Stimulated activated naive CD8-positive, alpha-beta T cell treated with anti-CD3 and anti-CD28 coated beads, Interleukin-15, amount 100 ng/mL, for 72 hours (primary cell): ENCODE measurements at places on chromosomes 3 and 15.

GRCh38 chr15:33083232-33084081 lies 111.1 kb downstream of the FMN1 start:
- DNase-seq = no peak

DNA sequence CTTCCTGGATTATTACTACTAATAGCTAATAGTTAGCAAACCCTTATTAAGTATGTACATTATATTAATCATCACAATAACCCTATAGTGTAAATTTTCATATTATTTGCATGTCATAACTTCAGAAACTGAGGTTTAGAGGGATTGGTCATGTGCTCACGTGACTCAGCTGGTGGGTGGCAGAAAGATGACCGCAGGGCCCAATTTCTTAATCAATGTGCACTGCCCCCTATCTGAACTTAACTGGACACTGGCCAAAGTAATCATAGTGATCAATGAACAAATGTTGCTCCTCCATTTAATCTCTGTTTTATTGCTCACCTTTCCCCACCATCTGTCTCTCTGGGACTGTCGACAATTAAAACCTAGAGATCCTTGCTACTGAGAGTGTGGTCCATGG lies 52.2 kb downstream of the PLD1 start:
- no peak for DNase-seq

GRCh38 chr3:115146032-115146417 lies 1.1 kb downstream of the ZBTB20 start:
- peak; percentile 23 for DNase-seq

- DNase-seq = no peak
Observed at GRCh38 chr15:58761010-58761388, 10.1 kb upstream of the MINDY2 start.

DNA sequence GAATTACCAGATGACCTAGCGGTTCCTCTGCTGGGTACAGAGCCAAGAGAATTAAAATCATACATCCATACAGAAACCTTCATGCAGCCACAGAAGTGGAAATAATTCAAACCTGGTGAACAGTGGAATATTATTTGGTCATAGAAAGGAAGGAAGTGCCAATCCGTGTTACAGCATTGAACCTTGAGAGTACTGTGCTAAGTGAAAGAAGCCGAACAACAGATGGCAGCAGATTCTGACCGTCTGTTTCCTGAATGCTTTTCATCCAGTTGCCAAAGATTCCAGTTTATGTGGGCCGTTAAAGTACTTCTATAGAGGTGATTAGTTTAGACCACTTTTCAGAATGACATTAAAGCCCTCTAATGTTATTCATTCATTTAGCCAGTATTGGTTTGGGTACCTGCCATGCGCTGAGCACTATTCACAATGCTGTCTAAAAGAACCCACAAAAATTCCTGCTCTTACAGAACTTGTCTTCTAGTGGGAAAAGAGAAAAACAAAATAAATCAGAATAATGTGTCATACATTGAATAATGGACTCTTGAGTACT lies 45.8 kb upstream of the SENP5 start:
- no peak for DNase-seq

- no peak for DNase-seq
Observed at GRCh38 chr15:57263520-57263919, 112.8 kb upstream of the CGNL1 start.

DNA sequence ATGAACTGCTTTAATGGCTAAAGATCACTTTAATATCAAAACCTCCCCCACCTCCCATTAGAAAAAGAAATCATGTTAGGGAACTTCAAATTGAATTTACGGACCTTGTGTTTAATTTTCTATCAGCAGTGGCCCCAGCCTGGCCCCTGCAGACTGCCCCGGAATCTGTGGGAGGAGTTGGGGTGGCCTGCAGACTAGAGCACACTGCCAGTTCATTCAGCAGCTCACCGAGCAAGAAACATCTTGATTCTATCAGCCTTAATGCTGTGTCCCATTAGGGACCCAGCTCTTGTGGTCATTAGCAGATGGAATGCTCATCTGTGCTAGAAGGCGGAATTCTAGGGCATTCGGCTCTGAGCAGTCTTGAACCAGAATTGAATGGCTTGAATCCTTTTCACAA lies 54.2 kb downstream of the FLNB start:
- DNase-seq = no peak

DNA sequence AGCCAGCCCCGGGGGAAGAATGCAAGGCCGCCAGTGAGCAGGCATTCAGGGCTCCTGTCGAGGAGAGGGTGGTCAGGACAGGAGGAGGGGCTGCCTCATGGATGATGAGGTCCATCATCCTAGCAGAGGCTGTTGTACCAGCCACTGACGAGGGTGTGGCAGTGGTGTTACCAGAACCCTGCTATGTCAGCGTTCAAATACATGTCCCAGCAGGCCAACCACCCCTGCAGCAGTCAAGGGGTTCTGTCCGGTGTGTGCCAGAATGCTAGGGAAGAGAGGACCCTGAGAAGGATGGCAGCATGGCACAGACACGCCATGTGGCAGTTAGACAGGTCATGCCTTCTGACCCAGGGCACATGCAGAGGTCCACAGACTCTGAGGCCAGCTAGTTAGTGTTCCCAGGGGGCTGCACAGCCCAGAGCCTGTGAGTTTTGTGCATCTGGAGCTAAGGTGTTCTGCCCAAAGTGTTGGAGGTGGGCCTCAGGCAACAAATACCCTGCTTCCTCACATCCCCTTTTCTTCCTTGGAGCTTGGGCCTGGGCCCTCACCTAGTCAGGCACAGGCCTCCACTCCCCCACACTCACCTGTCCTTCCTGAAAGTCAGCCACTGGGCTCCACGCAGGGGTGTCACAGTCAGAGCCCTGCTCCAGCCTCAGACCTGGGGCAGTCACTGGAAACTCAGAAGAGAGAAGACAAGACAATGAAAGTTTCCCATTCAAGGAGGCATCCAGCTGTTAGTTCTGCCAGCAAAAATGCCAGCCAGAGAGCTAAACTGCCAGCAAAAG lies 7.8 kb downstream of the PAK6 start:
- DNase-seq = no peak

DNA sequence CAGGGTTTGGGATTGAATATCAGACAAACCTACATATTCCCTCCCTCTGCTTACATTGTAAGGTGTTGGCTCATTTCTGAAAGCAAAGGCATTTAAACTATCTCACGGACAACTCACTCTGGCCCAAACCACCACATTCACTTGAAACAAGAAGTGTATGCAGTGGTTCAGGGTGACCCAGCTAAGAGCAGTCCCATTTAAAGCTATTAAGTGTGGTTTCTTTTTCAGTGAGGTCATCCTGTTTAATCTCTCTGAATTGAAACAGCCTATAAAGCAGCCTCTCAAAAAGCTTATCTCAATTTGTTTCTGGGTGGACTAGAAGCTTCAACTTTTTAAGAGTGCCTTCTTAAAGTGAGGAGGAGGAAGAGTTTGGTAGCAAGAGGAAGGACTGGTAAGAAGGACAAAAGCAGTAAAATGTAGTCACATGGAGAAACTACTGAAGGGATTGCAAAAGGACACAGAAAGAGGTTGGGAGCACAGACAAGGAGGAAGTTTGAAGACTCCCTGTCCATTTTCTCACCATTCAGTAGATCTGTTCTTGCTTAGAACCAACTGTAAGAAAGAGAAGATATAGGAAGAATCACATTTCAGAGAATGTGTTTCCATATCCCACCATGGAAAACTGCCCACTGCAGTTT lies 151.6 kb downstream of the TMCO5A start:
- no peak for DNase-seq

DNA sequence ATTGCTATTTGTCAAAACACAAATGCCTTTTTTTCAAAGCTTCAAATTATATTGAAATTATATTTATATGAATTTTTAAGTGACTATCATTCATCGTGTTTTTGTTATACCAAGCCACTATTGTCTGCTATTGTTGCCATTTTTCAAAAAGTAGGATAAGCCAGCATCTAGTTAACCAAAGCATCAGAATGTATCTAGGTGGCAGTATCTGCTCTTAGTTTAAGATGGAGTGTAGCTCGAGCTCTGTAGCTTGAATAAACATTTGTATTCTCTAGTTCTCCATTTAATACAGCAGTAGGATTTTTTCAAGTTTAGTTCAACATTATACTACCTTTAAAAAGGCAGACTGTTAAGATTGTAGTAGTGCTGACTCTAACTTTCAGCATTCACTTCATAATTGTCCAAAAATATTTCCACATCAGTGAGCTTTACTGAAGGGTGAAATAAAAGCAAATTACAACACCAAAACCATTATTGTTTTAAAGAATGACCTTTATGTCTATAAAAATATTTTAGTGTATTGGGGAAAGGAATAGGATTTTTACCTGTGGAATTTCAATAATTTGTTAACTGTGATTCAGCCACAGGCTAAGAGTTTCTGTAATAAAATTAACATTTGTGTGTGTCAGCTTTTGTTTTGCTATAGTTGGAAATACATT lies 19.6 kb upstream of the C15orf61 start:
- DNase-seq = no peak

DNA sequence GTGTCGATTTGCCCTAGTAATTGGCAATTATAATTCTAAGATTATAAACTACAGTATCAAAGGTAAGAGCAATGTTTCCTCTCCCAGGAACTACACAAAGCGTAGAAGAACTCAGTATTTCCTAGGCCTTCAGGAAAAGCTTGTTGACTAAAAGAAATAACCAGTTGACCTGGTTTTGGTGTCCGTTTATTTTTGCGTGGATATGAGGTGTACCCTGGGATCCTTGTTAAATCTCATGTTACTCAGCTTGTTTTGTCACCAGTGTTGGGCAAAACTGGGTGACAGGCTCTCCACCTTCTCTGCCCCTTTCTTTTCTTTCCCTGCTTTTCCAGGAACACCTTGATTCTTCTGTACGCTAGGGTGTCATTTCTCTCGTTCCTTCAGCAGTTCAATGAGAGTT lies 97.2 kb downstream of the CACNA1D start:
- no peak for DNase-seq

- no peak for DNase-seq
Observed at GRCh38 chr15:25862071-25862471, 1.1 kb downstream of the ATP10A start.

DNA sequence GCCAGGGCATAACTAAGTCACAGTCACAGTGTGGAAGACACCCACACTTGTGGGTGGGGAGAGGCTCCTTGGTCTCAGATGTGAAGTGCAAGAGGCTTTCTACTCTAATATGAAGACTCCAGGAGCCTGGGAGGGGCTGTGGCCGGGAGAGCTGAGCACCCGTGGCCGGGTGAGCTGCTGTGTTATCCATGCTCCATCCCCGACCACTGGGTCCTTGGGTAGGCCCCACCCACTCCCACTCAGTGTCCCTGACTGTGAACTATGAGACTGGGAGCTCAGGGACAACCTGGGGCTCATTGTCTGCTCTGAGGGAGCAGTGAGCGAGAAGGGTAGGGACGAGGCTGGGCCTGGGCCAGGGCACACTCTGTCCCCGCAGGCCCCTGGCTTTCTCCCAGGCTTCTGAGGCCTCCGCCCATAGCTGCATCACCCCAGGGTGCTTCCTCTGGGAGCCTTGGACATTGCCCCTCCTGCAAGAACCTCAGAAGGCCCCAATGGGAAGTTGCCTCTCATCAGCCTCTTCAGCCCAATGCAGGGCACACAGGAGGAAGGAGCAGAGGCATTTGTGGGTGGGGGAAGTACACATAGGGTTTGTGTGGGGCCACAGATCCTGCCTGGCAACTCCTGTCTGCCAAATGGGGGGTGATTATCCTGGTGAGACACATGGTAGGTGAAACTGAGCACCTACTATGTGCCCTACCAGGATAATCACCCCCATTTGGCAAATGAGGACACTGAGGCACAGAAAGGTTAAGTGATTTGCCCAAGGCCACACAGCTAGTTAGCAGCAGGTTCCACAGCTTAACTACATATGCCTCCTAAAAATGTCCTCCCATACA lies 2.4 kb downstream of the ANPEP start:
- no peak for DNase-seq

DNA sequence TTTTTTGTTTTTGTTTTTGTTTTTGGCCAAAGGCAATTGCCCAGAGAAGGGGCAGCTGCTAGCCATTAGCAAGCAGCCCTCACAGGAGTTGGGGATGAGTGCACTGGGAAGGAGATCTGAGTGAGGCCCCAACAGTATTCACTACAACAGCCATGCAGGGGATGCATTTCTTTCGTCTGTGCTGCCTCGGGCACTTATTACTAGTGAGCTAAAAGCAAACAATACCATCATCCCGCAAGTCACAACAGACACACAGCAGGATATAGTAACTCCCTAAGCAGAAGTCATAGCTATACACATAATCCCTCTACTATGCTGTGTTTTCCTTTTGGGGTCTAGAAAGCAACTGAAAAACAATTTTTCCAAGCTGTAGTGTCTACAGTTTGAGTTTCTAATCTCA lies 27.2 kb downstream of the CRTAP start:
- DNase-seq = no peak

- DNase-seq = no peak
Observed at GRCh38 chr15:69663982-69664381, 211.4 kb downstream of the RPLP1 start.

DNA sequence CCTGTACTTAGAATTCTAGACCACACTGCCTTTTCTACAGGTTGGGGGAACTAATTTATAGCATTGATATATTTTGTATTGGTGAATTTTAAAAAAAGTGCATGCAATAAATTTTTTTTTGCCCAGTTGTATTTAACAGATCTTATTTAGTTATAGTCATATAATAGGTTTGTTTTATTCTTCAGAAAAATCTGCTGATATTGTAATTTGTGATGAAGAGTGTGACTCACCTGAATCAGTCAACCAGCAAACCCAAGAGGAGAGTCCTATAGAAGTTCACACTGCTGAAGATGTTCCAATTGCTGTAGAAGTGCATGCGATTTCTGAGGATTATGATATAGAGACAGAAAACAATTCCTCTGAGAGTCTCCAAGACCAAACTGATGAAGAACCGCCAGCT lies 10.3 kb downstream of the ZNF639 start:
- no peak for DNase-seq

DNA sequence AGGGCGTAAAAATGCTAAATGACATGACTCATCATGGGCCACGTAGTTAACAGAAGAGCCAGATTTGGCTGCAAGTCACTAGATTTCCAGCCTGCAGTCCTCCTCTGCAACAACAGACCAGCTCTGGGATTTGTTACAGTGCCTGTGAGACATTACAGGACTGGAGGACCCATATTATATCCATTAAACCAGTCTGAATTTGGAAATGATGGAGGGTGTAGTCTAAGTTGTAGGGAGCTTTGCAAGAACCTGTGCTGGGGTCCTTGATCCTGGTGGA lies 10.8 kb downstream of the ZNF774 start:
- DNase-seq = no peak

- peak; percentile 82 for DNase-seq
Observed at GRCh38 chr3:20040548-20041196, 426 bp downstream of the KAT2B start.

- DNase-seq = no peak
Observed at GRCh38 chr3:5411786-5412185, 224.3 kb downstream of the EDEM1 start.

GRCh38 chr3:34534013-34534412 lies 735.6 kb downstream of the PDCD6IP start:
- DNase-seq = no peak

GRCh38 chr3:187807086-187807862 lies 62.0 kb upstream of the BCL6 start:
- DNase-seq = peak; percentile 39

DNA sequence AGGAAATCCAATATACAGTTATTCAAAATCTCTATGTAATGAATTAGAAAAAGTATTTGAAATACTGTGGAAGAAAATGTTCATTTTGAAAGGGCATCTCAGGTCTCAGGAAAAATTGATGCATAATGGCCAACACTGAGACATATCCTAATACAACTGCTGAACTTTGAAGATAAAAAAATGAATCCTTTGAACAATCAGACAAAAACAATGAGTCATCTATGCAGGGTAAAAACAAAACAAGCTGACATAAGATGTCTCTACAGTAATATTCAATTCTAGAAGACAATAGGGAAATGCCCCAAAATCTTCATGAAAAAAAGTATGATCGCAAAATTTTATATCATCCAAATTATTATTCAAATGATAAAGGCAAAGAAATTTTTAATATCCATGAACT lies 34.0 kb upstream of the ZNF280D start:
- DNase-seq = no peak
